IMR-90 (cell line): ENCODE measurements at places on chromosomes 2 and 18. TPM values are rescaled to one million over a fixed set of nuclear protein-coding genes. Genes with fewer than 3 reads are reported as not detected.

- no peaks in the 10 kb centered on the region for H3K36me3 ChIP-seq
- H3K27me3 ChIP-seq: no peaks in the 10 kb centered on the region
- no peak overlapping the region for H3K27ac ChIP-seq
- H3K4me3 ChIP-seq: no peak overlapping the region
These were observed 115.3 kb upstream of the NDUFV2 start for GRCh38 chr18:8987241-8987640.

DNA sequence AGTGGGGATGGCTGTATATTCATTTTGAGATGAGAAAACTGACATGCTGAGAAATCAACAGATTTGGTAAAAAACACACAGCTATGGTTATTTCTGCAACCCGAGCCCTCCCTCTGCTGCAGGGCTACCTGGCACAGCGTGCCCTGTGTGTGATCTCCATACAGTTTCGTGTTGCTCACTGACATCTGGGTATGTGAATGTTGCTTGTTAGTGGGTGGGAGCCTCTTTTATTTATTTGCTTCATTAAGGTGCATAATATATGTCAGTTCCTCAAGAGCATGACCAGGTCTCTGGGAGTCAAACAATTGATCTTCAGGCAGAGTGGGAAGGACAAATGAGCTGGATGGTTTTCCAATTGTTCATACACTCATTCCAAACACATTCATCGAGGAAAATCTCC, 139.1 kb upstream of the FHL2 start:
- no peak overlapping the region for H3K4me3 ChIP-seq
- no peaks in the 10 kb centered on the region for H3K36me3 ChIP-seq
- H3K27ac ChIP-seq: no peak overlapping the region
- DNase-seq: no peak
- H3K4me1 ChIP-seq: no peaks in the 10 kb centered on the region

GRCh38 chr2:55365303-55365702, 54.4 kb downstream of the CCDC88A start:
- no peak overlapping the region for H3K27ac ChIP-seq
- no peaks in the 10 kb centered on the region; the same call in none of the 2 replicates for H3K4me1 ChIP-seq
- H3K36me3 ChIP-seq: no peaks in the 10 kb centered on the region
- no peak overlapping the region for H3K4me3 ChIP-seq
- peak; percentile 0 for DNase-seq

DNA sequence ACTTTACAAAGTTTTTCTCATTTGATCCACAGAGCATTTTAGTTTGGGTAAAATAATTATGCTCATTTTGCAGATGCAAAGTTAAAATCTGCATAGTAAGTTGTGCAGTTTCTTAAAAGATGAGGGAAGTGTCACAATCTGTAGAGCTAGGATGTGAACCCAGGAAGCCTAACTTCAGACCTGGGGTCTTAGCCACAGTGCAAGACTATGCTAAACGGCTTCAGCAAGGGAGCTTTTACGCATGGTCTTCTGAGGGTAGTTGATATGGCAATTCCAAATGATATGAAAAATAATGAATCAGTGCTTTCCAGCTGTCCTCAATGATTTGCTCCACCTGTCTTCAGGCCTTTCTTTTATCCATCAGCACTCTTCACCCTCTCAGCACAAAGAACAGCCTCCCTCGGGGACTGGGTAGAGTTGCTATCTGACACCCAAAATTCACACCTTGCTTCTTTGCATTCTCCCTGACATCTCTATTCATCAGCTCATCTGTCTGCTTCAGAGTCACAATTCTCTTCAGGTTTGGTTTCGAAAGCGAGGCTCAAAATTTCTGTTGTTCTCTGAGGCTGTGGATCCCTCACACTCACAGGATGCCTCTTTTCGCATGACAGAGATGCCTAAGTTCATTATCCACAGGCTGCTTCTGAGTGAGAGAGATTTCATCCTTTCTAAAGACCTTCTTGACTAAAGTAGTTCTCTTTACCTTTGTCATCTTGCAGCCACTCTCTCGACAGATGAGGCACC, 302.5 kb downstream of the NRXN1 start:
- no peak overlapping the region for H3K4me3 ChIP-seq
- no peak for DNase-seq
- H3K36me3 ChIP-seq: no peaks in the 10 kb centered on the region

GRCh38 chr2:29332540-29332939, 217.3 kb downstream of the CLIP4 start:
- no peaks in the 10 kb centered on the region for H3K36me3 ChIP-seq
- no peak overlapping the region for H3K4me3 ChIP-seq
- DNase-seq: no peak
- peaks cover 6% of the 10 kb centered on the region for H3K27me3 ChIP-seq
- H3K27ac ChIP-seq: no peak overlapping the region

GRCh38 chr2:11134349-11134748, 20.9 kb upstream of the SLC66A3 start:
- H3K4me3 ChIP-seq: no peak overlapping the region
- no peaks in the 10 kb centered on the region; the same call in 1 of the 2 replicates for H3K27me3 ChIP-seq
- no peak overlapping the region for H3K27ac ChIP-seq
- no peak for DNase-seq
- peaks cover 8% of the 10 kb centered on the region; the same call in 1 of the 2 replicates for H3K4me1 ChIP-seq

DNA sequence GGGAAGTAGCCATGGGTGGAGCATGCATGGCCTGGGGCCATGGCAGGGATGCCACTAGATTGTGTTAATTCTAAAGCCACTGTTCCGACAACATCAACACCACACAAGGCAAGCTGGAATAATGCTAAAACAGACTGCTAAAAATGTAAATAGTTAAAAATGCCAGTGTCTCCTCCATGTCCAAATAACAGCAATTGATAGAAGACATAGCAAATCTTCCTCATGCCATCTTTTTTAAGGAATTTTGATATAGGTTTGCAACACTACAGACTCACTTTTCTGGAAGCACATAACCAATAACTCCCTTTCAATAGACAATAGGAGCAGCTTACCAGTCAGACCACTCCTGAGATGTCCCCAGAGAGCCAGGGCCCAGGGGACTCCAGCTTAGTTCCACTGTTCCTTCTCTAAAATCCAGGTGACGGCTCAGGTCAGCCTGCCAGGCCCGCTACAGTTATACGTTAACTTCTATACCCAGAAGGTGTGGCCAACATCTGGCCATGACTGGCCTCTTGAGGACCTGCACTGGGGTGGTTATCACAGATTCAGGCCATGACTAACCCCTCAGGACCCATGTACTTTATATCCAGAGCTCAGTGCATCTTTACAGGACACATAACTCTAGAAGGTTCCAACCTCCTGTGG, 20.3 kb downstream of the TUBB6 start:
- no peak for DNase-seq
- H3K4me1 ChIP-seq: no peaks in the 10 kb centered on the region
- no peaks in the 10 kb centered on the region for H3K27me3 ChIP-seq
- H3K4me3 ChIP-seq: no peak overlapping the region
- H3K27ac ChIP-seq: no peak overlapping the region
- peaks cover 48% of the 10 kb centered on the region for H3K36me3 ChIP-seq

- no peaks in the 10 kb centered on the region for H3K36me3 ChIP-seq
- no peak overlapping the region for H3K27ac ChIP-seq
- H3K27me3 ChIP-seq: no peaks in the 10 kb centered on the region
- DNase-seq: no peak
These were observed 96.5 kb downstream of the PTPRM start for GRCh38 chr18:7663366-7664312.

- no peak overlapping the region for H3K4me3 ChIP-seq
- DNase-seq: peak; percentile 61
- peaks cover 2% of the 10 kb centered on the region; the same call in 1 of the 2 replicates for H3K4me1 ChIP-seq
These were observed 33.6 kb upstream of the RNF149 start for GRCh38 chr2:101341901-101342624.

- H3K4me3 ChIP-seq: no peak overlapping the region
- H3K36me3 ChIP-seq: peaks cover 35% of the 10 kb centered on the region
- no peak for DNase-seq
- H3K4me1 ChIP-seq: peaks cover 6% of the 10 kb centered on the region
- no peak overlapping the region for H3K27ac ChIP-seq
- no peaks in the 10 kb centered on the region for H3K27me3 ChIP-seq
These were observed 25.7 kb downstream of the MSH6 start for GRCh38 chr2:47808614-47809013.

GRCh38 chr18:38933322-38933721, 1367.7 kb upstream of the CELF4 start:
- DNase-seq: no peak
- no peaks in the 10 kb centered on the region for H3K27me3 ChIP-seq
- H3K4me1 ChIP-seq: no peaks in the 10 kb centered on the region
- H3K36me3 ChIP-seq: no peaks in the 10 kb centered on the region

GRCh38 chr2:163028807-163029206, 190.2 kb upstream of the KCNH7 start:
- no peak overlapping the region for H3K27ac ChIP-seq
- H3K27me3 ChIP-seq: no peaks in the 10 kb centered on the region
- H3K36me3 ChIP-seq: no peaks in the 10 kb centered on the region
- no peak for DNase-seq
- H3K4me1 ChIP-seq: no peaks in the 10 kb centered on the region

GRCh38 chr2:219175928-219176817, 552 bp downstream of the CNPPD1 start:
- DNase-seq: peak; percentile 26
- peaks cover 8% of the 10 kb centered on the region; the same call in 1 of the 2 replicates for H3K4me1 ChIP-seq
- peaks cover 34% of the 10 kb centered on the region for H3K36me3 ChIP-seq

DNA sequence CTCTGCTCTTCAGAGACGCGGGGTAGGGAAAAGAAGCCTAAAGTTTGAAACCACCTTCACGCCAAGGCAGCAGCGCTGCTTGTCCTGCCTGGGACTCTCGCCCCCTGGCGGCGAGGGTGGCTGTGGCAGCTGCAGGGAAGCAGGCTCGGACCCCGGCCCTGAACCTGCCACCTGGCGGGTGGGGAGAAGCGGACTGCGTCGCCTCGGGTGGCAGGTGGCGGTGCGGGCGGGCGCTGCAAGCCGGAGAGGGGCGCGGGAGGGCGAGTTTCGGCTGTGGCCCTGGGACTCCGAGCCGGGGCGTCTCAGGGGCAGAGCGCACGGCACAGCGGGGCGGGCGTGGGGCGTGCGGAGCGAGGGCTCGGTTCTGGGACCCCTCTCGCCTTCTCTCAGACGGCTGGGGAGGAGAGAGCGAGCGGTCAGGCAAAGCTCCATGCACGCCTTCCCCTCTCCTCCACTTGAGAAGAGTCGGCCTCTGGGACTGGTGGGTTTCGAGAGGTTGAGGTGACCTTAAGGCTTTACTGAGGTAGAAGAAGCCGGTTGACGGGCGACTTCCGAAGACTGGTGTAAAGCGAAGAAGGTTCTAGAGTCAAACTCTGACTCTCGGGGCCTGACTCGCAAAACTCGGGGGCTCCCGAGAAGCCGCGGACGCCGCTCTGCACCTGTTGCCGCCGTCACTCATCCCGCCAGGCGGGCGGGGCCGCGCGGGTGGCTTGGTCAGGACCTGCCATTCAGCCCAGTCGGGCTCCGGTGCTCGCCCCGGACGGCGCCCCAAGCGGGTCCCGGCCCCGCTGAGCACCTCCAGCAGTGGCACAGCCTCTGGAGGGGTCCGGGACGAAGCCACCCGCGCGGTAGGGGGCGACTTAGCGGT, 1.1 kb upstream of the BOLL start:
- H3K27ac ChIP-seq: no peak overlapping the region
- no peak for DNase-seq

CNDP1 gene
- total RNA-seq: not detected in 2 replicates

HMSD gene
- 0.28 and 0.36 TPM in 2 replicates for total RNA-seq

CACNB4 gene
- total RNA-seq: 0.28 and 0.36 TPM in 2 replicates

SP5 gene
- not detected in 2 replicates for total RNA-seq

IL18R1 gene
- total RNA-seq: 0.18 and 0.28 TPM in 2 replicates

ESPNL gene
- 1.4 and 2.0 TPM in 2 replicates for total RNA-seq

TCF4 gene
- 83.9 and 87.1 TPM in 2 replicates for total RNA-seq

ZNF385B gene
- total RNA-seq: under 0.01 TPM in 1 of 2 replicates, not detected in the other

MAP3K19 gene
- not detected in 2 replicates for total RNA-seq
